ENCODE measurements at places on chromosomes 6 and 20.

- no peak for DNase-seq
Observed at GRCh38 chr6:28205879-28206278, 19.2 kb upstream of the ZSCAN9 start.

DNA sequence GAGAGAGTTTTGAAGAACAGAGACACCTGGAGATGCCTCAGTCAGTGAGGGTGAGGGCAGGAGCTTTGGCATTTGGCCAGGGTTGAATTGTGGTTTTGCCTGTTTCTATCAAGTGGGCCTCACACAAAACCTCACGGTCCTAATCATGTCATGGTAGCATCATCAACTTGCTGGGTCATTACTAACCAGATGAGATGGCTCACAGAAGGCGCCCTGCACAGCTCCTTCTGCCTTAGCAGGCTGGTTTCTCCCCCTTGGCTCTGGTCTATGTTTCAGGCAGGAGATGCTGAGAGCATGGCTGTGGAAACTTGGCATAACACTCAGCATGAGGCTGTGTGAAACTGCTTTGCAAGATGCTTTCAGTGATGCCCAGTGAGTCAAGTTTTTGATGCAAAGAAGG, 99.3 kb downstream of the LRRC1 start:
- DNase-seq: no peak

GRCh38 chr6:14434916-14435690, 317.5 kb downstream of the CD83 start:
- no peak for DNase-seq

GRCh38 chr20:25470045-25470444, 62.6 kb downstream of the GINS1 start:
- DNase-seq: no peak

DNA sequence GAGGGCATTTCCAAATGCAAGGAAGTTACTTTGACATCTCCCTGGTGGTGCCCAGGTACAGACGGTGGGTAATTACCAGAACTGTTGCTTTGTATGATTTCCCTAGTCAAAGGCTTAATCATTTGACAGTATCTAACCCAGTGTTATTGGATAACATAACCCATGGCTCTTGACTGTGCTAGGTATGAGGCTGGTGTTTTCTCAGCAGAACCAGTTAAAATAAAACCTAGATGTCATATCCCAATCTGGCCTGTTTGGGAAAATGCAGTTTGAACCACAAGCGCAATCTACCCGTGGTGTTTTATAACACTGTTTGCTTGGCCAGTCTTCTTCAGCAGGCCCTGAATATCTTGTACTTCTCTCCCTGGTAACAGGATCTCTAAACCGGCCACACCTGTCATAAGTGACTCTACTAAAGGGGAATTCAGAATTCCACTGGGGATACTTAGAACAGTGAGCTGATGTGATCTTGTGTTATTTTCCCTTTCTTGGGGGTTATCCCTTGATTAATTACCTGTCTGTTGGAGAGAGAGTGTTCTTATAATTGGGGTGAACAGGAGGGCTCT, 32.8 kb downstream of the PPP1R14C start:
- peak; percentile 3 for DNase-seq

GRCh38 chr20:45497971-45498494, 17.4 kb downstream of the SPINT3 start:
- no peak for DNase-seq

DNA sequence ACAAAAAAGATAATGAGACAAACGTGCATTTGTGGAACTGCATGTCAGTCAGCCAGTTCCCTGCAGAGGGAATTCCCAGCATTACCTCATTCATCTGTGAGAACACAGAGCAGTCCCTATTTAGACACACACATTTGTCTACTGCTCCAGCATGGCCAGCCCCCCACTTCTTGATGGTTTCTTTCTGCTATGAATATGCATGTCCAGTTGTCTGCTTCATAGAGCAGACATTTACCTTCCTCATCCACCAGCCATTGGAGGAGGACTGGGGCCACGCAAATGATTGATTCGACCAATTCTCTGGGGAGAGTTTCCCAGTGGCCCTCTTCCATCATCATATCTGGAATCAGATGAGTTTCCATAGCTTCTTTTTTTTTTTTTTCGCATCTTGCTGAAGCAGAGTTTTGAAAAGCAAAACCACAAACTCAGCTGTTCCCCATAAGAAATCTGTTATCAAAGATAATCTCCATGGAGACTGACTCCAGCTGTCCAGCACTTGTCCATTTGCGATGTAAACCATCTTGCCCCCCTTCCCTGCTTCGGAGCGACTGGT, 11.8 kb downstream of the ENPP1 start:
- DNase-seq: no peak

- no peak for DNase-seq
Observed at GRCh38 chr6:31805939-31806469, 762 bp downstream of the LSM2 start.

GRCh38 chr6:14075095-14075503, 42.5 kb upstream of the CD83 start:
- no peak for DNase-seq

DNA sequence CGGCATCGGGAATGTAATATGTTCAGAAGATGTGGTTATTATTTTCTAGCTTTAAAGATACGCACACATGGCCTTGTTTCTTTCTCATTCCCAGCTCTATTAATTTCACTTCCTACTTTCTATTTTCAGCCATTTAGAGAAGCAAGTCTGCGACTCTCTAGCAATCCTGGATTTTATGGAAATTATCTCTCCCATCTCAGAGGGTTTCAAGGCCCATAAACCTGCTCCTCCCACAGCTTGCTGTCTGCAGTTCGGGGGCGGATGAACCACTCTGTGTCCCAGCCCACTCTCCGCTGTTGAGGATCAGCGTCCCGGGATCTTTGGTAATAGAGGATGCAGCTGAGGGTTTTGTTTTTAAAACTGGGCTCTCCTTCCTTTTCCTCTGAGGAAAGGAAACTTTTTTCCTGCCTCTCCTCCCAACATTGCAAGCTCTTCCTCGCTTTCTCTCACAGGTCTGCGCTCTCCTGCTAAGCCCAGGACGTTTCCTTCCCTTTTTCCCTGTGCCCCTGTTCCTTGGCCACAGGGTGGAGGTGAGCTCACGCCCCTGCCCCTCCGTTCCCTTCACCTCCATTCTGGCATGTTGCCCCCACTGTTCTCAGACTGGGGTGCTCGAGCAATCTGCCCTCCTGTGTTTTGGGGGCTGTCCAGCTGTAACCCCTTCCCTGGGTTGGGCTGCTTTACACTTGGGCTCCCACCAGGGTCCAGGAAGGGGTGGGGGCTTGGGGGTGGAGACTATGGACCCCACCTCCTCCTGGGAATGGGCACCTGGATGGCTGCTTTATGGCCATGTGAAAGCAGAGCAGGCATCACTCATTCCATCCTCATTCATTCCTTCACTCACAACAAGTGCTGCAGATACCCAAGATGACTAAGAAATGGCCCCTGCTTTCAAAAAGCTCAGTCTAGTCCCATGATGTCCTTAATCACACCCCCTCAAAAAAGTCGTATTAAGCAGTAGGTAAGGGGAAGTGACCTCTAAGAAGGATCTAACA, 54.9 kb downstream of the ZBTB9 start:
- no peak for DNase-seq

DNA sequence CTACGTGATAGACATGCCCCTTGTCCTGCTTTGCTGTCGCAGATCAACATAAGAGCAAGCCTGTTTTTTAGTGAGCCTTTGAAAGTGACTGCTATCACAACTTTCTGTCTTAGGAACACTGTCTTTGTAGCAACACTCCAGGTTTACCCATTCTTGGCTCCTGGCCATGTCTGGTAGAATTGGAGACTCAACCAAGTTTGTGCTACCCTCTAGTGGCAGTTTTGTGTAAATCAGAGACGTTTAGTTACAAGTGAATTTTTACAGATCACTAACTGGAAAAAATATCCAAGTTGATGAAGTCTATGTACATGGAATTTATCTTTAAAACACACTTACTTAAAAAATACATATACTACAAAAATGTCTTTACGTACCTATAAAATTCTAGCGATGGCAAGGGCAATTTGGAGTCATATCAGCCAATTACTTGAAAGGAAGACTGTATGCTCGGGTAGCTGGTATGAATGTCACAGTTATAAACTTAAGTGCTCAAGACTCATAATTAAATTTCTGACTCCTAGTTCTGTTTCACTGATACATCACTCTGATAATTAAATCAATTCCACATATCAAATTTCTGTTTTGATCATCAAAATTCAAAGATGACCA, 101.4 kb downstream of the ADGB start:
- DNase-seq: peak; percentile 40

DNA sequence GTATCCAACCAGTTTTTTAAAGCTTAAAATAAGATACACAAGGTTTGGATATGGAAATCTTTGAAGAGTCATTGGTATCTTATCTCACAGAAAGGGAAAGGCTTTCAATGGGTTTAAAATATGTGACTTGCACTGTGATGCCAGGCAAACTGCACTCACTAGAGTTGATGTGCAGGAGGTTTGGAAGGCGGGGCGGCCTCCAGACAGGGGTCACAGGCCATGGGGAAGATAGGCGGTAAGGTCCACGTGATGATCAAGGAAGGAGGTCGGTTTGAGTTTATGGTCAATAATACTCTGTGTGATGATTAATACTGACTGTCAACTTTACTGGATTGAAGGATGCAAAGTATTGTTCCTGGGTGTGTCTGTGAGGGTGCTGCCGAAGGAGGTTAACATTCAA, 9.5 kb upstream of the RAMACL start:
- DNase-seq: no peak

DNA sequence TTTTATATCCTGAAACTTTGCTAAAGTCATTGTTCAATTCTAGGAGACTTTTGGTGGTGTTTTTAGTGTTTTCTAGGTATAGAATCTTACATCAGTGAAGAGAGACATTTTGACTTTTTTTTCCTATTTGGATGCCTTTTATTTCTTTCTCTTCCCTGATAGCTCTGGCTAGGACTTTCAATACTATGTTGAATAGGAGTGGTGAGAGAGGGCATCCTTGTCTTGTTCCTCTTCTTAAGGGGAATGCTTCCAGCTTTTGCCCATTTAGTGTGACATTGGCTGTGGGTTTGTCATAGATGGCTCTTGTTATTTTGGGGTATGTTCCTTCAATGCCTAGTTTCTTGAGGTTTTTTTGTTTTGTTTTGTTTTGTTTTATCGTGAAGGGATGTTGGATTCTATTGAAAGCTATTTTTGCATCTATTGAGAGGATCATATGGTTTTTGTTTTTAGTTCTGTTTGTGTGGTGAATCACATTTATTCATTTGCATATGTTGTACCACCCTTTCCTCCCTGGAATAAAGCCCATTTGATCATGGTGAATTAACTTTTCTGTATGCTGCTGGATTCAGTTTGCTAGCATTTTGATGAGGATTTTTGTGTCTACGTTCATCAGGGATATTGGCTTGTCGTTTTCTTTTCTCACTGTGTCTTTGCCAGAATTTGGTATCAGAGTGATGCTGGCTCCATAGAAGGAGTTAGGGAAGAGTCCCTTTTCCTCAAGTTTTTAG, 540.1 kb upstream of the FLRT3 start:
- no peak for DNase-seq

GRCh38 chr20:32139947-32140346, 30.4 kb downstream of the TM9SF4 start:
- DNase-seq: no peak

DNA sequence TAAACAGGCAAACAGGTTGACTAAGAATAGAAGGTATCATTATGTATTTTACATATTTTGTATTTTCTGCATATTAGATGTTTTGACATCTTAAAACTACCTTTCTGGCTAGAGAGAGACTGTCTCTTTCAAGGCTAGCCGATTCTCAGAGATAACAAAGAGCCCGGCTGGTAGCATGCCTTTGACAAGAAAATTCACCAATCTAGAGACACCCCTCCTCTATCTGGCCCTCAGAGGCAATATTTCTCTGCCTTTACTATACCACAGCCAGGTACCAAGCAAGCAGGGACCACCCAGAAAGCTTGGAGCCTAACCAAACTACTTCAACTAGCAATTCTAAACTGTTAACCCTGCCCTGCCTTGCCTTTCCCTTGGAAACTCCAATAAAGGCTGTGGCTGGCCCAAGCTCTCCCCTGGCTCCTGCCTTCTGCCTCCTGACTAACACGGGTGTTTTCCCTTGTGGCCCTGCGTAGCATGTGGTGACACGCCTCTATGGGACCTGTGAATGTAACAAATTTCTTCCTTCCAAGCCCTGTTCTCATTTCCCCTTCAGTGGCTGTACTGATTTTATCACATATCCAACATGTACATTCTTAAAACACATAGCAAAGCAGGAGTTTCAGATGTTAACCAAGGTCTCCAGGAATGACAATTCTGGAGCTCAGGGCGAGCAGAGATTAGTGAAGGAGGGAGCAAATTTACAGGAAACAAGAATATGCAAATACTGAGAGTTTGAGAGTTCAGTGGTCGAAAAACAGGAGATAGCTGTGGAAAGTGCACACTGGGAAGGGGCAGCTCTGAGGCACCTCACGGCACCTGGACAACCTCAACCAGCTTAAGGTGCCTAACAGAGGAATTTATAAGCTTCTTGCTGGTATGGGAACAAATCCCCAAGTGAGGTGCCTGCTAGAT, 120.8 kb downstream of the BACH2 start:
- DNase-seq: no peak

DNA sequence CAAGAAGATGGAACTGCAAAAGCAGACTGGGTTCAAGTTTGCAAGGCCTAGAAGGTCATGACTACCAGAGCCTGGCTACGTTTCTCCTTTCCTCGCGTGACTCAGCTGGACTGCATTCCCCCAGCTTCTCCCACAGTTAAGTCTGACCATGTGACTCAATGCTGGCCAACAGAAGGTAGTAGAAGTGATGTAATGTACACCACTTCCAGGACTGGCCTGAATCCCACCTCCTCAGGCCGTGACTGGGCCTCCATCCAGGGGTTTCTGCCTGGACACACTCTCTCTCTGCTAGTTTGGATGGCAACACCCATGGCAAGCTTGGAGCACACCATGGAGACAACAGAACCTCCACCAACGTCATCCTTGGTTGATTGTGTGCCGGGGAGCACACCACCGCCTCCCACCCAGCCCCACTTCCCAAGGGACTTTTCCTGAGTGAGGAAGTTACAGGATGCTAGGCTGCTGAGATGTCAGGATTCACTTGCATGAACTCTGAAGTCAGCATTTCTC, 112.0 kb upstream of the CDYL start:
- DNase-seq: no peak
